ENCODE measurements at places on chromosomes 16 and 17. TPM values are rescaled to one million over a fixed set of nuclear protein-coding genes. Genes with fewer than 3 reads are reported as not detected.

DNA sequence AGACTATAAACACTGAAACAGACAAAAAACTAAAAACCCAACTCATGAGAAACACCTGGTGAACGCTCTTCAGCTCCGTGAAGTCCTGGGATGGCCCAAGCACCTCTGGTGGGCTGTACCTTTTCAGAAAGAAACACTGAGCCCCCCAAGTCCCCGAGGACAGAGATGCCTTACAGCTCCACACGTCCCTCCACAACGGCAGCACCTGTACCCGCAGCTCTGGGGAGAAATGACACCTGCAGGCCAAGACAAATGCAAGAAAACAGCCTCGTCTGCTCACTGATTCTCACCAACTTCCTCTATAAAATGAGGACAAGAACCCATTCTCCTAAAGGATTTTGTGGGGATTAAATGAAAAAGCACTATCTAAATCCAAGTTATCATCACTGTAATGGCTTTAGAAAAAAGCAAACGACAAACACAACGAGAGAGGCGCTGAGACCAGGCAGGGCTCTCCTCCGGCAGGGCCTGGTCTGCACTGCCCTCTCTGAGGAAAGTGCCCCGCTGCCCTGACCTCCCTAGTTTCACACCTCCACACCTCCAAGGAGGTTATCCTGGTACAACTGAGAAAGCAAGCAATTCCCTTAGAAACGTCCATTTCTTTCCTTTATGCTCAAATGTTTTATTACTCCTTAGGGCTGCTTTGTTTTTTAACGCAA, 114.9 kb downstream of the ZNF778 start:
- DNase-seq: no peak

DNA sequence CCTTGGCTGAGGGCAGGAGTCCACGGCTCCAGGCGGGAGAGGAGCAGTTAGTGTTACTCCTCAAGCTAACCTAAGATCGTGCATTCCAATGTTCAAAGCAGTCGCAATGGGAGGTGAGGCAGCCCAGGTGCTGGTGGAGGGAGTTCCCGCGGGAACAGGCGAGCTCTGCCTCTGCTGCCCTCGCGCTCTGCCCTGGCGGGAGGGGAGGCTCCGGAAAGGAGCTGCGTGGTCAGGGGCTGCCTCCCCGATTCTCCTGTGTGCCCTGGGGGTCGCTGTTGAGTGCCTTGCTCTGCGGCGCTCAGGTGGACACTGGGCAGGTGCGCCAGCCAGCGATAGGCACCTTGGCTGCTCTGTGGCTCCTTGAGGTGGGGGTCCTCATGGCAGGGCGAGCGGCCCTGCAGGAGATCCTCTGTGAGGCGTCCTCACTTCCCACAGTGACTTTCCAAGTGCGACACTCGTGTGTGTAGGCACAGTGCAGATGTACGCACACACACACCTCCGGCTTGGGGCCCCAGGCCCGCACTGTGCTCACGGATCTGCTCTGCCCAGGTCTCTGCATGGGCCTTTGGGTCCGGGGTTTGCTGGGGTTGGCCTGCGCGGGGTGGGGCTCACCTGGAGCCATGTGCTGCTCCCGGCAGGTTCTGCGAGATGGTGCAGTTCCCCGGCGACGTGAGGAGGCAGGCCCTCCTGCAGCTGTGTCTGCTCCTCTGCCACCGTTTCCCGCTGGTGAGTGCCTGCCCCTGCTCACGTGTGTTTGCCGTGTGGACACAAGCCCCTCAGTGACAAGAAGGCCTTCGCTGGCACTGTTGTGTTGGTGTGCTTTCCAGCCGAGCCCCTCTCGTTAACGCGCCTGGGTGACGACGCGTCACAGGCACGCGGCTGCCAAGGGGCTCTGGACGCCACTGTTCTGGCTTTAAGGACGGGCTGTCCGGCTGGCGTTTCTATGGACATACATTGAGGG, 97.9 kb upstream of the ZNF750 start:
- DNase-seq: no peak

DNA sequence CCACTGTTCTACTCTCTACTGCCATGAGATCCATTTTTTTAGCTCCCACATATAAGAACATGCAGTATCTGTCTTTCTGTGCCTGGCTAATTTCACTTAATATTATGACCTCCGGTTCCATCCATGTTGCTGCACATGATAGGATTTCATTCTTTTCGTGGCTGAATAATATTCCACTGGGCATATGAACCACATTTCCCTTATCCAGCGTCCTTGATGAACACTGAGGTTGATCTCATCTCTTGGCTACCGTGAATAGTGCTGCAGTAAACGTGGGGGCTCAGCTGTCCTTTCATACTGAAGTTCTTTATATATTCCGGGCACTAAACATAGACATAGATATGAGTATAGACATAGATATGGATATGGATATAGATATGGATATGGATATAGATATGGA, 109.3 kb upstream of the TNRC6C start:
- no peak for DNase-seq

DNA sequence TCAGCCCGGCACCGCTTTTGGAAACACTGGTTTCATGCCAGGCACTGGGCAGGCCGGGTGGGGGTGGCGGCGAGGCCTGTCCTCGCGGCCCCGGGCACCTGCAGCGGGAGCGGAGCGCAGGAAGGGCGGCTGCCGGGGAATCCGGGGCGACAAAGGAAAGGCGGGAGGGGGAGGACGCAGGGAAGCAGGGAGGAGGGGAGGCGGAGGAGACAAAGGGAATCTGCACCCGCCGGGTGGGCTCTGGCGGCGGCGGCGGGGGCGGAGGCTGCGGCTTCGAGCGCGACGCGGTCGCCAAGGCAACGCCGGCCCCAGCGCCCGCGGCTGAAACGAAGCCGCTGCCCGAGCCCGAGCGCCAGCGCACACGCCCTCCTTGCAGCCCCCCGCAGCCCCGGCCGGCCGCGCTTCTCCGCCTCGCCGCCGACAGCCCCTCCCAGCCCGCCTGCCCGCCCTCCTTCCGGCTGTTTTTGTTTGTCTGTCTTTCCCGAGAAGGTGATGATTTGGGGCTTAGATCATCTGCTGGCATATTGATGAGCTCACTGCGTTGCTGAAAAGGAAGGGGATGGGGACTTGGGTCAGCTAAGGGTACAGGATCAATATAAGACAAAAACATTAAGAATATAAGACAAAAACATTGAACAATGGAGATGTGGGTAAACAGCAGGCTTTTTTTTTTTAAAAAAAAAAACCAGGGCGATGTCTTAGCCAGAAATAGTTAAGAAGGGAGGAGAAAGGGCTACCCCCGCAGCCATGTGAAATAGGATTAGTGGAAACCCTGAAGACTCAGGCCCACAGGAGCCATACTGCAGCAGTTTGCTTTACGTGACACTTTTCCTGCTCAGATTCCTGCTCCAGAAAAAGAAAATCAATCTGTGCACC, 32.7 kb downstream of the CDK5R1 start:
- no peak for DNase-seq

- no peak for DNase-seq
Observed at GRCh38 chr16:16982614-16983013, 488.1 kb downstream of the XYLT1 start.

GRCh38 chr17:77602062-77602746, 356.3 kb upstream of the TNRC6C start:
- no peak for DNase-seq

- no peak for DNase-seq
Observed at GRCh38 chr17:1957037-1957436, 68.1 kb downstream of the RTN4RL1 start.

- no peak for DNase-seq
Observed at GRCh38 chr17:7549401-7550055, 670 bp downstream of the TNFSF12 start.

DNA sequence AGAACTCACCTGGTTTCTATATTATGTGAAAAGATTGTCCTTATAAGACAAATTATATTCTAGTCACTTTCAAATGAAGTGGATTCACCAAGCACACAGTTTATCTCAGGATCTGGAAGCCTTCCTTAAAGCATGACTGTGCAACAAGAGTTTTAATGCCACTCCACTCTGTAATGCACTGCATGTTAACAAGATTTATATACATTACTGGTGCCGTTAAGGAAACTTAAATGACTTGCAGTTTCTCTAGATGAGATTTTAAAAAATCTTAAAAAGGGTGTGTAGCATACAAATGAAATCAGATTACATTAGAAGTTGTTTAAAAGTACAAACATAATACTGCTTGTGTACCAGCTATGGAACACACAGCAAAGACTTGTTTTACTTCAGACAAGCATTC, 150.8 kb downstream of the SNX11 start:
- no peak for DNase-seq

The UNC13D gene
- polyA plus RNA-seq: 6.0 TPM

The TNFSF13 gene
- polyA plus RNA-seq: 15.4 TPM

The SLC2A4 gene
- polyA plus RNA-seq: 2.6 TPM

The DOC2A gene
- 3.0 TPM for polyA plus RNA-seq

The TBC1D28 gene
- polyA plus RNA-seq: not detected

The LASP1 gene
- 155 TPM for polyA plus RNA-seq

The PIMREG gene
- polyA plus RNA-seq: 19.5 TPM
